ENCODE measurements at places on chromosomes 7 and 10.

- no peak for DNase-seq
Measured at GRCh38 chr10:35928748-35929147, 286.7 kb upstream of the FZD8 start.

GRCh38 chr7:53947732-53948131, 594.4 kb upstream of the VSTM2A start:
- DNase-seq: no peak

GRCh38 chr10:103510791-103511752, 17.6 kb downstream of the NEURL1 start:
- no peak for DNase-seq

DNA sequence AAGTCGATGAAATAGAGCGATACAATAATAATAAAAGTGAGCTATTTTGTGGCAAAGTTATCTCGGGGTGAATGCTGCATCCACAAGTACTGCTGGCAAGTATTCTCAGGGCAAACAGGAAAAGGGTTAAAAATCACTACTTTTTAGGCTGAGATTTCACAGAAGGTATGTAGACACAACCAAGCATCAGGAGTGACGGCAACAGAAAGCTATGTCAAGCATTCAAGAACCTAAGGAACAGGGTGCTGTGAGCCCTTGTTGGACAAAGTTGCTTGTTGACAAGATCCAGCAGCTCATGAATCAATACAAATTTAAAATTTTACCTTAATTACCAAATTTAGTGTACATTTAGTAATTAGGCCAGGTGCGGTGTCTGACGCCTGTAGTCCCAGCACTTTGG, 41.2 kb upstream of the C1QL3 start:
- no peak for DNase-seq

DNA sequence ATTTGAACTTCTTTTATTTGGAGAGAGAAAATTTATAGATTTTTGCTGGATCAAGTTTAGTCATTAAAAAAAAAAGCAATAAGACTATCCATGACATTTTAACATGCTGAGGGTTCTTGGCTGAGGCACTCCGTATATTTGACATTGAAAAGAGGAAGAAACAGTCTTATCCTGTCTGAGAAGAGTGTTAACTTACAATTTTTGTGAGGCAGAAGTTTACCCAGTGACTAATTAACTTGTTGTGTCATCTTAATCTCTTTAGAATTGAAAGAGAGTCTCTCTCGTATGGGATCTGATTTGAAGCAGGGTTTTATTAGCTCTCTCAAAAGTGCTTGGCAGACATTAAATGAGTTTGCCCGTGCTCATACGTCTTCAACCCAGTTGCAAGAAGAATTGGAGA, 39.3 kb downstream of the SEC23IP start:
- no peak for DNase-seq

DNA sequence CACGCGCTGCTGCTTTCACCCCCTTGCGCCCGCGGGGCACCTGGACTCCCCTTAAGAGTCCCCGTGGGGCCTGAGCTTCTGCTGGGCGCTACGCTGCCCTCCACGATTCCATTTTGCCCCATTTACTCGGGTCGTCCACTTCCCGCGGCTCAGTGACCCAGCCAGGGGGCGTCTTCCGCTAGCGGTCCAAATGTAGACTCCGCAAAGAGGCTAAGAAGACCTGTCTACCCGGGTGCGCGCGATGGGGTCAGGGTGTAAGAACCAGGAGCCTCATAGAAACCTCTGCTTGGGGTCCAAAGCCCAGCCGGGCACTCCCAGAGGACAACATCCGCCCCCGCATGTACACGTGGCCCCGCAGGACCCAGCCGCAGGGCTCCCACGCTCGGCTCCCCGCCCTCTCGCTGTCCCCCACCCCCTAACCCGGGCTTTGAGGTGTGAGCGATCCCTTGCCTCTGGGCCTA, 5.2 kb upstream of the HMX2 start:
- no peak for DNase-seq

- no peak for DNase-seq
Measured at GRCh38 chr10:6625428-6625827, 45.4 kb upstream of the PRKCQ start.

GRCh38 chr7:101232141-101232850, 5.3 kb downstream of the CLDN15 start:
- DNase-seq: no peak

GRCh38 chr10:43648398-43649184, at the start of gene ZNF32:
TSS of gene ZNF32 (minus strand) at chr10:43648881. CDS start at chr10:43646133, 2,748 bp downstream.
- peak; percentile 65 for DNase-seq
